ENCODE measurements at places on chromosomes 4 and X.

GRCh38 chrX:17627026-17627425 is 110.3 kb upstream of the SCML1 start:
- no peak for DNase-seq

- DNase-seq = no peak
Measured at GRCh38 chr4:107793996-107794395, 30.7 kb upstream of the SGMS2 start.

- DNase-seq = no peak
Measured at GRCh38 chrX:48589482-48590162, 7.7 kb upstream of the WDR13 start.

DNA sequence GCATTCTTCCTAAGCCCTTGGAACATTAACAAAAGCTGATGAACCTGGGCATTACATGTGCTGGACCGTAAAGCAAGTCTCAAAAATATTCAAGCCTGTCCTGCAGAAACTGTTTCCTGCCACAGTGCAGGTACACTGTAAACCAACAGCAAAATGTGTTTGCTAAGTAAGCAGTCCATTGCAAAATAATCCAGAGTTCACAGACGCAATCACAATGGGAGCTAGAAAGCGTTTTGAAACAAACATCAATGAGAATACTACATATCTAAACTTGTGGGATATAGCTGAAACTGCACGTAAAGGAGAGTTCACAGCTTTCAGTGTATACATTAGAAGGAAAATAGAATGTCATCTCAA is 61.6 kb downstream of the RGS12 start:
- no peak for DNase-seq

DNA sequence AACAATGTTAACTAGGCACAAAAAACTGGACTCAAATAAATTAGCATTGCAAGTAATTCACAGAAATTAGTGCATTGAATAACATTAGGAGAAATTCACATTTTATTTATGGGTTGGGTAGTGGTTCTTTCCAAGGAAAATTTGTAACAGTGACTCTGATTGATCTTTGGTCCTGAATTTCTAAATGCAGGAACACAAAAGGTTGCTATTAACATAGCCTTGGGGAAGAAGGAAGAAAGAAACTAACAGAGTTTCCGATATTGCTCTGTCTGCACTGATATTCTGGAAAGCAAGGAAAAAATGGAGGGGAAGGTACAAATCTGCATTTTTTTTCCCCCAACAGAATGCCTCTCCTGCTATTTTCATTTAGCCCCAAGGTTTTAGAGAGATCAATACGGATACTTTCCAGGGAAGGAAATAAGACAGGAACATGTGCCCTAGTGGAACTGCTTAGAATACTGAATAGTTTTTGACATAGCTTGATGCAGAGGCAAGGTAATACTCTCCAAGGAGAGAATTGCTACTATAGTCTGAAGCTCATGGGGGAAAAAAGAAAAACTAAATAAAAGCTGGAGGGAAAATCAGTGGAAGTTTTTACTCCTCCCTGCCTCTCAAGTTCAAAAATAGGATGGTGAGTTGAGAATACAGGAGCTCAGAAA is 490.1 kb downstream of the RAPGEF2 start:
- DNase-seq = no peak

DNA sequence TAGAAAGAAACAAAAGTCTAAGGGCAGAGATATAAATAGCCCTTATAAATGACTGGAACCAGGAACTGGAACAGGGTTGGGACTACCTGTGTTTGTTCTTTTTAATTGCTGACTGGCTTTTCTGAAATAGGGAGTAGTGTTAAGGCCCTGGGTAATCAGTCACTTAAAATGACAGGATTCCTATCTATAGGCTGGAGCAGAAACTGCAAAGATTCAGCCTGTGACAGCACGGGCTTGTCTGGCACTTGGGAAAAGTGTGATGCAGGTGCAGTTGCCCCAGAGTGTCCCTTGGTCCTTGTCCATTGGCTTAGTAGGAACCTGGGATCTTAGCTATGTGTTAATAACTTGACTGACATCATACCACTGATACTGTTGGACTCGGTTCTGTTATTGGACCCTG is 14.7 kb upstream of the PLAC8 start:
- DNase-seq = no peak

GRCh38 chrX:41596596-41596995 is 92.2 kb upstream of the GPR34 start:
- DNase-seq = no peak

- DNase-seq = no peak
Measured at GRCh38 chr4:138327338-138327737, 85.2 kb upstream of the SLC7A11 start.

- DNase-seq = no peak
Measured at GRCh38 chr4:106497271-106497670, 128.7 kb upstream of the GIMD1 start.

- DNase-seq = no peak
Measured at GRCh38 chrX:107686026-107686425, 57.7 kb downstream of the PRPS1 start.
